ENCODE measurements at places on chromosomes 13 and 19.

DNA sequence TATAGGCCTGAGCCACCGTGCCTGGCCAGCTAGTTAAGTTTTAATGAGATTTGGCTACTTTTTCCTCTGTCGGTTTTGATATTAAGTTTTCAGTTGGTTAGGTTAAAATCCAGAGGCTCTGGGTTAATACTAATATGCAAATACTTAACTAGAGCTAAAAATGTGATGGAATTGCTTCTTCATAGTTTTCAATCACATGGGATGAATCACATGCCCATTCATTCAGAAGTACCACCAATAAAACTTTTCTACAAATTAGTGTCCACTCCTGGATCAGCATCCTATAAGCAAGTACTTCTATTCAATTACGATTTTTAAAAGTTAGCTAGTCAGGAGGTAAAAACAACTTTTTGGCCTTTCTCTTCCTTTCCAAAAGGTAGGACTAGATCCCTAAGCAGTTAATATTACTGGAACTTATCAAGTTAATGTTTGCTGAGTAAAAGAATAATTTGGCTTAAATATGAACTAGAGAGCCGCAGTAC, 4.3 kb downstream of the SLC25A30 start:
- no peak for DNase-seq

DNA sequence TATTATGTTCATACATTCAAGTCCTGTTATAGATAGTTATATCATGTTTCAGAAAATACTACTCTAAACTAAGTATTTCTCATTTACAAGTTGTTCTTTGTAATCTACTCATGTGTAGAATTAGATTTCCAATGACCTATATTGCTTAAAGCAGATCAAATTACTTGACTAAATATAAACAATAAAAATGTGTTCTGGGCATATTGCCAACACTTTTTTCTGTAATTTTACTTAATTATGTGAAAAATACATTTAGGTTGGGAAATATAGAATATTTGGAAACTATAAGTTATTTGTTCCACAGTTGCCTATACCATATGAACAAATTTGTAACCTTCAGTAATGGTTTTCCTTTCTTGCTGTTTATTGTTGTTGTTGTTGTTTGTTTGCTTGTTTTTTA, 275.2 kb upstream of the PCDH9 start:
- no peak for DNase-seq

- no peak for DNase-seq
Measured at GRCh38 chr19:13120817-13121216, 2.8 kb downstream of the NACC1 start.

DNA sequence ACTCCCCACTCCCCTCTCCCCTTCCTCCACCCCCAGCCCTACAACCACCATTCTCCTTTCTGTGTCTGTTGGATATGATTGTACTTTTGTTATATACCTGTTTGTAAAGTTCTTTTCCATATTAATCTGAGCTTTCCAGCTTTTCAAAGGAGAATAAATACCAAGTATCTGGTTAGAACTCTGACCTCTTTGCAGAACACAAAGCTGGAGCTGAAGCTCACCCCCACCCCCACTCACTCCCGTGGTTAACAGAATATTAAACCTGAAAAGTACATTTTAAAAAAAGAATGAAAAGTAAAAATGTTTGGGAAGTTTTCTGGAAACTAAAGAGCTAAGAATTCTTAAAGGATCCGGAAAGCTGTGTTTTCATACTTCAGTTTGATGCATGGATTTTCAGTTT, 155.2 kb upstream of the RNF113B start:
- DNase-seq: no peak

DNA sequence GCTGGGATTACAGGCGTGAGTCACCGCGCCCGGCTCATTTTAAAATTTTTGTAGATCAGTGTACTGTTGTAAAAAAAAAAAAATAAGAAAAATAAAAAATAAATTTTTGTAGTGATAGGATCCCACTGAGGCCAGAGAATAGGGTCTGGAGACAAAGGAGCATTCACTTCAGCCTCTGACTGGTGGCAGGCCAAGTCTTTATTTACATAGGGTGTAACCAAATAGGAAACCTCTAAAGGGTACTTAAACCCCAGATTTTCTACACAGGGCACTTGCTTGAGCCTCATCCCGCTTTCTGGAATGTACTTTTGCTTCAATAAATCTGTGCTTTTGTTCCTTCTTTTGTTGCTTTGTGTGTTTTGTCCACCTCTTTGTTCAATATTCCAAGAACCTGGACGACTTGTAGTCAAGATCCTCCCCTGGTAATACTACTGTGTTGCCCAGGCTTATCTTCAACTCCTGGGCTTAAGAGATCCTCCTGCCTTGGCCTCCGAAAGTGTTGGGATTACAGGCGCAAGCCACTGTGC, 2.1 kb upstream of the PDCD2L start:
- DNase-seq: no peak

- DNase-seq: no peak
Measured at GRCh38 chr13:55347528-55347927, 1793.2 kb upstream of the PRR20A start.

DNA sequence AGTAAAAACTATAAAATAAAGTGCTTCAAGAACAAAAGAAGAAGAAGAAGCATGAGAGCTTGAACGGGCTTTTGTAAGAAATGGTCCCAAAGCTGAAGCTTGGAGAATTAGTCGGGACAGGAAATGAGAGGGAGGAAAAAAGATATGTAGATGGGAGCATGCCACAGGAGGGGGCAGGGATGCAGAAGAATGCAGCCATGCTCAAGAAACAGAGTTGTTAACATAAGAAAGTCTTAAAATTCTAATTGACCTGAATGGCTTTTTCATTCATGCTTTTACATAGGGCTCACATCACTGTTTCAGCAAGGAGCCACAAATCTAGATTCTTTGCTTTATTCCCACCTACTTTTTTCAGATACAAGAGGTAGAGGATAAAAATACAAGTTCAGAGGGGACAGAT, 27.7 kb upstream of the NBEA start:
- no peak for DNase-seq

DNA sequence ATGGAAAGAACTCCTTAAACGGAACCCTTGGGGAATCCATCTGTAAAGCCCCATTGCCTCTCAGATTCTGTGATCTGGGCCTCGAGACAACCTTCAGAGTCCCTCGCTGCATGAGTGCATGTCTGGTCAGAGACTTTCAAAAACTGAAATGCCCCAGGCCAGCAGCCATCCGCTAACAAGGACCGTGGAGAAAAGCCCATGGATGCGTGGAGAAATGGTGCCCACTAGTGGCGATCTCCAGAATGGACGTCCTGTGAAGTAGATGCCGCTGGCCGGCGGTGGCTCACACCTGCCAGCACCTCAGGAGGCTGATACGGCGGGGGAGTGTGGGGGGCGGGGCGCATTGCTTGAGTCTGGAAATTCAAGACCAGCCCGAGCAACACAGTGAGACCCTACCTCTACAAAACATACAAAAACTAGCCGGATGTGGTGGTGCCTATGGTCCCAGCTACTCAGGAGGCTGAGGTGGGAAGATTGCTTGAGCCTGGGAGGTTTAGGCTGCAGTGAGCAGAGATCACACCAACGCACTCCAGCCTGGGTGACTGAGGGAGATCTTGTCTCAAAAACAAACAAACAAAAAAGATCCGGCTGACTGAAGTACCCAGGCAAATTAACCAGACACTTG, 7.9 kb upstream of the CDC16 start:
- peak; percentile 91 for DNase-seq

Measured in right atrium auricular region (tissue), 2 donors.